ENCODE measurements at places on chromosomes 3 and 15.

DNA sequence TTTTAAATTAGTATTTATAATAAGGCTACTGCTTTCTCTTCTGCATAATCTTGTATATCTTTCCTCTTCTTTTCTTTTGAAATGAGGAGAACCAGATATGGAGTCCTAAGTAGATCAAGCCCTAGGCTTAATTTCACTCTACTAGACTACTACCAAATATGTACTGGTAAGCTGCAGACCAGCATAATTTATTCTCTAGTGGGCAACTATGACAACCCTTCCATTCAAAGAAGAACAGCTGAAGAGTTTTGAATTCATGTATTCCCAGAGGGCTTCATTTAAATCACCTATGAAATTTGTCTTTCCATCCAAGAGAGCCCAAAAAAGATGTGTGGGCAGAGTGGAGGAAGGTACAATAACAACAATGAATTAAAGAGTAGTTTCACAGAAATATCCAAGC lies 10.0 kb downstream of the RAD18 start:
- no peak for DNase-seq

GRCh38 chr3:196063456-196063855 lies 18.4 kb downstream of the TFRC start:
- DNase-seq: no peak

DNA sequence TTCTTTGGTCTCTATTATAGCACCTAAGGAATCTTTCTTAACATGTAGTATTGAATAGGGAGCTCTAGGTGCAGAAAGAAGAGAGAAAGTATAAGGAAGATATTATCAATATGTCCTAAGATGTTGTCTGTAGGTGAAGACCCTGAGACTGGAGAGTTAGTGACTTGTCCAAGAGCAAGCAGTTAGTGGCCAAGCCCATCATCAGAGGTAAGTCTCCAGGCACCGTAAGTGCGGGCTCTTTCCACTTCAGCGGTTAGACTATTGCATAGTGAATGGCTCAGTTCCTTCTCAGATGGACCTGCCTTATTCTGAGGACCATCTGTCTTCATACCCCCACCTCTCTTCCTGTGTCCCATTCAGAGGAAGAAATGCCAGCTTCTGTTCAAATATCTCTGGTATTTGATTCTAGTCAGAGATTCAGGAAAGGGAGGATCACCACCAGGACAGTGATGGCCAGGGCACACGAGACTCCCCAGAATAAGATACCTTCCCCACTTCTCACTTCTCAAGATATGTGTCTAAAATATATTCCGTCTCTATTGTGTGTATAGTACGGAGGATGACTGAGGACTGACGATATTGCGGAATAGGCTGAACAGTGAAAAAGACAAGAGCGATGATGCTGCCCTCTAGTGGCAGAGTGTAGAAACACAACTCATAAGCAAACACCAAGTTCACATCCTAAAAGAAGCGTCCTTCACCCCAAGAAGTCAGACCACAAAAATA lies 19.1 kb upstream of the ADGRG7 start:
- peak; percentile 69 for DNase-seq

- DNase-seq: no peak
Measured at GRCh38 chr15:31207246-31207645, 105.7 kb upstream of the TRPM1 start.

DNA sequence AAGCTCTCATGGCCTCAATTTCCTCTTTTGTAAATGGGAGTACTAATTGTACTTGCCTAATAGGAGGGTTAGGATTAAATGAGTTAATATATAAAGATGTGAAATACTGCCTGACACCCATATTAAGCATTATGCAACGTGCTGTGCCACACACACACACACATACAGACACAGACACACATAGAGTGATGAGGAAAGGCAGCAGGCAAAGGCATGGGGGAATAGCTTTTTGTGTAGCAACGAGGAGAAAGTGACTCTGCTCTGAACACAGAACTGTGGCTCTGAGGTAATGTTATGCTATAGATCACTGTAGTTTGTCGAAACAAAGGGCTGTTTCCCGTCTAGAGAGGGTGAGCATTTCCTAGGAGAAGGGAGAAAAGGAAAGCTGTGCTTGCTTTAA lies 233.3 kb upstream of the SLCO3A1 start:
- DNase-seq: no peak

- DNase-seq: no peak
Measured at GRCh38 chr3:124890573-124891190, 3.5 kb upstream of the ITGB5 start.

DNA sequence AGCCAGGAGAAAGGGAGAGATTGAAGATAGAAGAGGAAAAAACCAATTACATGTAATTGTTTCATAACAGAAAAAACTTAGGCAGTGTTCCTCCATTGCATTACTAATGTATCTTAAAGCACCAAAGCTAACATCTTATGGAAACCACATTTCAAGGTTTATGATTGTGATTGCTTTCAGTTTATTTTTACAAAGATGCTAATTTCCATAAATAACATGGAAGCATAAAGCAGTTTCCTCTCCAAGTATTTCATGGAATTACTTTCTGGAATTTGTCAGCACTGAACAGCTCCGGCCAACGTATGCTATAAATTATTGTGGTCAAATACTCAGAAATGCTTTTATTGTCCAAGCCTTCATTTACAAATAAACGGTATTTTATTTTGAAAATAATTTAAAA lies 11.6 kb downstream of the ADAMTSL3 start:
- DNase-seq: no peak

- no peak for DNase-seq
Measured at GRCh38 chr3:85171976-85172375, 213.2 kb downstream of the CADM2 start.

DNA sequence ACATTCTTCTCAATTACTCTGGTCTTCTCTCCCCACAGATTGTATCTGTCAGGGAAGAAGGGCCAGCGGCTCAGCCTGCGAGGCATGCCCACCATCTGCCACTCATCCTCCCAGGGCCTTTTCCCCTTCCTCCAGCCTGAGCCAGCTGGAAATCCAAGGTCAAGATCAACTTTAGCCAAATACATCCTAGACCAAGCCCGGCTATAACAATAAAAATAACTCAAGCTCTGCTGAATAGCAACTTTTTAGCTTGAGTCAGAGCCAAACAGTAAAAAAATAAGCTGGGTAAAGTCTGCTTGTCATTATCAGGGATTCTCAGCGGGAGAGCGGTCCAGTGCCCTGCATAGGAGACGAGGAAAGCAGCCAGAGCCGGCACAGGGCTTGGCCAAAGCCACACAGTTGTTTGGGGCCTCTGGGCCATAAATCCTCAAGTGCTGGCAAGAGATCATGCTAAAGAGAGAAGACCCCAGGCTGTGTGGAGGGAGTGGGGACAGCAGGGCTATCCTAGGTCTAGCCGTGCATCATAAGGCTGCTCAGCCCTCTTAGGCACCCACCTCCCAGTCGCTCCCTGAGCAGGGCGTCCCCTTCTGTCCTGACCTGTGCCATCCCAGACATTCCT lies 76.2 kb upstream of the HERC1 start:
- DNase-seq: no peak

DNA sequence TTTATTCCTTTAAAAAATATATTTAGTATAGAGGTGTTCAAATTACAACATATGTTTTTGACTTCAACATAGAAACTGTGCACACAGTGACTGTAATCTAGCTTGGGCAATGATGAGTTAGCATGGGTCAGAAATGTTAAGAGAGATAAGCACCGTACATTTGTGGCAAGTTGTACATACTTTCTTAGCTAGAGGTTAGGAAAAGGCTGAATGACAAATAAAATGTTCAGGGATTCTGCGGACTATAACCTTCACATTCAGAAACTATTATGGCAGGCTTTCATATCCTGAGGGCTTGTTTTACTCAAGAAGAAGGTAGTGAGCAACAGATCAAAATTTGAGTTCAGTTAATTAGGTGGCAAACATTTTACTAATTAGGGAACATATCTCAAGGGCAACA lies 379.7 kb upstream of the EPHA6 start:
- DNase-seq: no peak
